ENCODE measurements at places on chromosomes 6 and 20.

DNA sequence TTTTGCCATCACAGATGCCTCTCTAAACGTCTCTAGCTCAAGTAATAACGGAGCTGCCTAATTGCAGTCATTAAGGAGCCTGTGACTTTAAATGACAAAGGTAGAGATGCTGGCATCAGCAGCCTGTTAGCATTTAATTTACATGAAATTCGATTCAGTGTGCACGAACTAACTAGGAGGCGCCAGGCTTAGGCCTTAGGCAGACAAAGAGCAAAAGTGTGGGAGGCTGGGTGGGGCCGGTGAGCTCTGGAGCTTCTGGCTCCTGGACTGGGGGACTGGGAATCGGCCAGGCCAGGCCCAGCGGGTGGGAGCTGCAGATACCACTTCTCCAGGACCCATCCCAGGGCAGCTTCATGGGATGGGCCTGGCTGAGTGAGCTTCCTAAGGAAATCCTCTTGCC is 170.0 kb upstream of the AGPAT4 start:
- DNase-seq: no peak

GRCh38 chr6:18359237-18359885 is 27.8 kb upstream of the RNF144B start:
- DNase-seq: peak; percentile 31

GRCh38 chr20:33703498-33704137 is 16.5 kb downstream of the PXMP4 start:
- no peak for DNase-seq

DNA sequence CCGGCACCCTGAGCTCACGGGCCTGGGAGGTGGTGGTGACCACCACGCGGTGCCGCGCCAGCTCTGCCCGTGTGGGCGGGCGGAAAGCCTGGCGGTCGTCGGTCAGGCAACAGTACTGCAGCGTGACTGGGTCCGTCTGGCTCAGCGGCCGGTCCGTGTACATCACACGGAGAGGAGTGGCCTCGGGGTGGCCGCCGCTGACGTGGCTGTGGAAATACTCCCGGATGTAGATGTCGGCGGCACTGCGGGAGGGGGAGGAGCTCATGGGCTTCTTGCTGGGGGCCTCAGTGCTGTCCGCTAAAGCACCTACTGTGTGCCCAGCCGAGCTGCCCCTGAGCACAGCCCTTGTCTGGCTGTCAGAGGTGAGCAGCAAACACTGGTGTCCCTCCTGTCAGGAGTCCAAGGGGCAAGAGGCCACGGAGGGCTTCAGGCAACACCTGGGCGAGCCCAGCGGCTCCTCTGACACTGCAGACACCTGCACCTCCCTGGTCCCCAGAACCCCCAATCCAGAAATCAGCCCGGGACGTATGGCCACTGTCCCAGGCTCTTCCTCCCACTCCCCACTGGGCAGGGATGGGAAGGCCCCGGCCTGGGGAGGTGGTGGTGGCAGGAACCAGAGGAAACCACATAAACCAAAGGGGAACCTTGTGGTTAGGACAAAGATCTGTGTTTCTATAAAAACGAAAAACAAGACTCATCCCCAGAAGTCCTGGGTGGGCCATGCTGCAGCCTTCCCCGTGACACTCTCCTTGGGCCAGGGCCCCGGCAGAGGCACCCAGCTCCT is 6.5 kb downstream of the HELZ2 start:
- peak; percentile 82 for DNase-seq

DNA sequence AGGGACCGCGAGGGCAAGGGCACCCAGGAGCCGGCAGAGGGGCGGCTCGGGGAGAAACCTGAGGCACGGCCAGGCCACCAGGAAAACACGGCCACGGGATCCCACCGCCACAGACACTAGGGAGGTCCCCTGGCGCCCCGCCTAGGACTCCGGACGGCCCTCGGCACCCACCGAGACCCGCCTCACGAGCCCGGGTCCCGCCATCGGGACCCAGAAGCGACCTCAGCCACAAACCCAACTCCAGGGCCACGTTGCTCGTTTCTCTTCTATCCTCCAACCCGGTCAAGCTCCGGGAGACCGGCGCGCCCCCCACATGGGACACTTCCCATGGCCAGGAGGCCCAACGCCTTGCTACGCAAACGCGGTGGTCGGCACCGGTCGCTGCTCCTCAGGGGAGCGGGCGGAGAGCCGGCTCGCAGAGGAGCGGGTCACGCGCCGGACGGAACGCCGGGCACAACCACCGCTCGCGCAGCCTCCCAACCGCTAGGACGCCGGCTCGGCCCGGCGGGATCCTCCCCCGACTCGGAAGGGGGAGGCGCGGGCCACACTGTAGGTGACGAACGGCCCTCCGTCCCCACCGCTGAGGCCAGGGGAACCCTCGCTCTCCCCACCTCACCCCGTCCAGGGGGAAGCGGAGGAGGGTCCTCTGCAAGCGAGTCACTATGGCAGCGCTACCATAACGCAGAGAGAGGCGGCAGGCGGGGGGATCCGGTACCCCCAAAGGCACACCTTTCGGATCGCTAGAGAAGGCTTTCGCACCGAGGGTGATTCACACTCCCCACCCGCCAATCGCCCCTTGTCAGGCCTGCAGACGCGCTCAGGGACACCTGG is 1514.1 kb upstream of the DEFB115 start:
- DNase-seq: no peak

GRCh38 chr20:11992426-11992825 is 74.7 kb downstream of the BTBD3 start:
- no peak for DNase-seq

DNA sequence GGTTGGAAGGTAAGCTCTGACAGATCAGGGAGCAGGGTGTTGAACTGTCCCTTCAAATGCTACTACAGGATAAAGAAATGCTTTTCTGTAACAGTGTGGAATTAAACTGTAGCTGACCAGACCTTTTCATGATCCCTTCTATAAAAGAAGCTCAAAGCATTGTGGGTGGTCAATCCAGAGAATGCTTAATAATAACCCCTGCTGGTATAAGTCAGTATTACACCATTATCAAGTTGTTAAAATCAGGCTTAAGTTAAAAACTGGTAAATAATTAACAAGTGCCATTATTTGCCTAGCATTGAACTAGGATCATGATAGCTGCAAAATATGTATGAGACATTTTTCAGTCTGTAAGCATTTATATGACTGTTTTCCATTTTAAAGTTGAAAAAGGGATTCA is 468.9 kb downstream of the PKHD1 start:
- DNase-seq: no peak

GRCh38 chr6:108875161-108875555 is 26.9 kb downstream of the ARMC2 start:
- no peak for DNase-seq

GRCh38 chr6:70380252-70380651 is 33.1 kb upstream of the FAM135A start:
- peak; percentile 11 for DNase-seq

- DNase-seq: no peak
Observed at GRCh38 chr6:147758303-147758702, 249.8 kb downstream of the SAMD5 start.

DNA sequence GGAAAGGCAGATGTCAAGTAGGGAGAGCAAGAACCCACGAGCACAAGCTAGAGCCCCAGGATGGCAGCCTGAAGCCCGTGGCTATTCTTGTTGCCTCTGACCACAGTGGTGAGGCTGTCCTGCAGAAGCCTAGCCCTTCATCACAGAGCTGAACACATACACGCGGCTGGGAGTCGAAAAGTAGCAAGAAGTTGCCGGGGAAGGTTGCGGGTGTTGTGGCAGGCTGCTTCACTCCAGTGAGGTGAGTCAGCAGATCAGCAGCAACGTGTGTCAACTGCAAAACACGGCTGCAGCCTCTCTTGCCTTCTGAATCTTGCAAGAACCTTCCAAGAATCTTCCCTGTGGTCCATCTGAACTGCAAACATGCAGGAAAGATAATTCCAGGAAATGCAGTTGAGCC is 10.6 kb upstream of the STX16 start:
- DNase-seq: no peak

DNA sequence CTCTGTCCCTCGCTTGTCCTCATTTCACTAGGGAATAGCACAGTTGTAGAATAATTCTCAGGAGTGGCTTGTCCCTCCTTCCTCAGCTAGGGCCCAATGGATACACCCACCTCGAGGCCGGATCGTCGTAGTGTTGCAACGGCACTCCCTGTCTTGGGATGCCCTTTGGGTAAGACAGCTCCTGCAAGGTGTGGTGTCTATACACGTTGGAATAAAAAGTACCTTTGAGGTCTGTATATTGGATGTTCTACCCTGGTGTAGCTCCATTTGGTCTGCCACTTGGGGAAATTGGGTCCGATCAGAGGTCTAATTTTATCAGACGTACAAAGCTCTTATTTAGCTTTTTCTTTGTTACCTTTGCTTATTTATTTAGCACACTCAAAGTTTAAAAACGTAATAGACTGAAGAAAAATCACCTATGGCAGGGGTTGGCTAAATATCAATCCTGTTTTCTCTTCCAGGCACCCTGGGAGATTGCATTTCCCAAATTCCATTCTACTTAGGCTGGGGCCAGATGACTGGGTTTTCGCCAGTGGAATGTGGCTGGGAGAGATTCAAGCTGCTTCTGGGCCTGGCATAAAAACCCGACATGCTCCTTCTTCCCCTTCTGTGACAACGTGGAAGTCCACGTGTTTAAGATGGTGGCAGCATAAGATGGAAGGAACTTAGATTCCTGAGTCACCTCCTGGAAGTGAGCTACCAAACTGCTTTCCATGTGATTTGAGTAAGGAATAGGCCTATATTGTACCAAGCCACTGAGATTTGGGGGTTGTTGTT is 82.3 kb upstream of the CD83 start:
- DNase-seq: no peak

DNA sequence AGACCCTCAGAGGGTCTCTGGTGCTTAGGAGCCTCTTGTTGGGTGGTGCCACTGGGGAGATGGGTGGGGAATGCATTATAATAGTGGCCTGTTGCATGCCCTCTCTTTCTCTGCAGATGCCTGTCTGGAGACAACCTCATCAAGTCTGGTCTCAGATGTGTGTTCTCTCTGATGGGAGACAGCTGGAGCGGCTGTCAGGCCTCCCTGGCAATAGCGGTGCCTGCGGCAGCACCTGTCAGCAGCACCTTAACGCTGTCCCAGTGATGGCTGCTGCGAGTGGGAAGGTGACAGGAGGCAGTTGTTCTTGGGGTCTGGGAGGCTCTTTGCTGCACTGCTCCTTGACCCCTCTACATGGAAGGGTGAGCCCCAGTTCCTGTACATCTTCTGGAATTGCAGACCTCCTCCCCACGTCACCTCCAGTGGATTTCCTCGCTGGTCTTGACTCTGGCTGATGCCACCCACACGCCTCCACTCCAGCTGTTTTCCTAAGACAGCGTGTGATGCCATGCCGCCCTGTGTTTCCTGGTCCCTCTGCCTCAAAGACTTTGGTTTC is 63.3 kb upstream of the BLCAP start:
- no peak for DNase-seq

- DNase-seq: no peak
Observed at GRCh38 chr20:53294804-53295203, 298.8 kb downstream of the ZNF217 start.

- DNase-seq: no peak
Observed at GRCh38 chr6:7243179-7243981, 69.6 kb downstream of the SSR1 start.

- no peak for DNase-seq
Observed at GRCh38 chr6:21949211-21949801, 347.5 kb downstream of the PRL start.

DNA sequence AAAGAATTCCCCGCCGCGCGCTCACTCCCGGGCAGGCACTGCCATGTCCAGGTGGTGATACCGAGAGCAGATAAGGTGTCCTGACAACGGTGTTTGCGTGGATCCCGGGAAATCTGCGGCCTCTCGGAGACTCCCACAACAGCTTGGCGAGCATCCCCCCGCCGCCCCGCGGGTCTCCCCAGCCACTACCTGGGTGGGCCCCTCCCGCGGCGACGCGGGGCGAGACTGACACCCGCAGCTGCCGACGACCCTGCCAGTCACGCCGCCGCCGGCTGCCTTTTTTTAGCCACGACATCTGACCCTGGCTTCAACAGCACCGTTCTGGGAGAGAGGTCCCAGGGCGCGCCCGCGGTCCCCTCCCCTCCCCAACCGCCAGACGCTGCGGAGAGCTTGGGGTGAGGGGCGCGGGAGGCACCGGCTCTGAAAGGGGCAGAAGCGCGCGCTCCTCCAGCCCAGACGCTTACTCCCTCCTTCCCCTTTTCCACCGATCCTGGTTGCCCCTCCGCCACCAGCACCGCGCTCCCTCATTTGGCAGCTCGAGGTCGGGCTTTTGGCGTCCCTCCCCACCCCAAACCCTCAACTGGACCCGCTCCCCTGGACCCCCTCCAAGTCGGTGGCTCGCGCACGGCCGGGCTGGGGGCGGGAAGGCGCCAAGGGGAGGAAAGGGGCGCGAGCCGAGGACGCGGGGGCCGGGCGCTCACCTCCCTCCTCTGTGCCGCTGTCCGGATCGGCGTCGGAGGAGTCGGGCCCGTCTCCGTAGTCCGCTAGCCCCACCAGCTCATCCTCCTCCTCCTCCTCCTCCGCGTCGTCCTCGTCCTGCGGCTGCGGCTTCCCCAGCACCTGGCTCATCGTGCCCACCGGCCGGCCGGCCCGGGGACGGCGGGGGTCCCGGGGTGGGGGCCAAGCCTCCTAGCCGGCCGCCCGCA is 665 bp downstream of the RRAGD start:
- DNase-seq: peak; percentile 60

DNA sequence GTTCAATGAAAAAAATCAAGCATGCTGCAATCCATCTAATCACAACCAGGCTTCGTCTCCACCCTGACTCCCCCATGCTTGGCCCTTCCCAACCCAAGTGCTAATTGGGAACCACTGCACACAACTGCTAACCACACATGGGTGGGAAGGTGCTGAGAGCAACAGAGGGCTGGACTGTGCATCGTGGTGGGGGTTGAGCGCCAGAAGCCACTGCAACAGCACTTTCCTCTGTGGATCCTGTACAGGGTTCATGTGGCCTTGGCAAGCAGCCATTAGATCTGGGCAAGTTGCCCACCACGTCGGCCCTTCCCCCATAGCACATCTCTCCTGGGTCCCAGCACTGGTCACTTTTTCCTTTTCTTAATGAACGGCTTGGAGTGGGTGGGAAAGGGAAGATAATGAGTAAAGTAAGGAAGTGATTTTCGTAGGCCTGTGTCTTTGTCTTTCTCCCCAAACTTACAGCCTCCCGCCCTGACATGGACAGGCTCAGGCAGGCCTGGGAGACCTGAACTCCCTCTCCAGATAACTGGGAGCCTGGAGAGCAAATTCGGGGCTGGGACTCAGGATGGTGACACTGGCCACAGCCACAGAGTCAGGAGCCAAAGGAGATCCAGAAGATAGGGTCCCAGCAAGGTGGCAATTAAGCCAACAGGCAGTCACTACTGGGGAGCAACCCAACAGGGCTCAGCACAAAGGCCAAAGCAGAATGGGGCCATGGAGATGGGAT is 34.4 kb upstream of the MRPS10 start:
- DNase-seq: no peak

GRCh38 chr6:7590918-7591302 is 912 bp downstream of the SNRNP48 start:
- no peak for DNase-seq

- DNase-seq: no peak
Observed at GRCh38 chr6:5645328-5646290, 361.1 kb downstream of the NRN1 start.
